ENCODE measurements at places on chromosomes 4 and X. TPM values are rescaled to one million over a fixed set of nuclear protein-coding genes. Genes with fewer than 3 reads are reported as not detected.

TRMT10A gene
- total RNA-seq = 6.1 TPM

CSAG2 gene
- not detected for total RNA-seq

SRPX2 gene
- 0.49 TPM for total RNA-seq

KLHL4 gene
- total RNA-seq = not detected

MYOZ2 gene
- not detected for total RNA-seq

EFHC2 gene
- 0.25 TPM for total RNA-seq

DNA sequence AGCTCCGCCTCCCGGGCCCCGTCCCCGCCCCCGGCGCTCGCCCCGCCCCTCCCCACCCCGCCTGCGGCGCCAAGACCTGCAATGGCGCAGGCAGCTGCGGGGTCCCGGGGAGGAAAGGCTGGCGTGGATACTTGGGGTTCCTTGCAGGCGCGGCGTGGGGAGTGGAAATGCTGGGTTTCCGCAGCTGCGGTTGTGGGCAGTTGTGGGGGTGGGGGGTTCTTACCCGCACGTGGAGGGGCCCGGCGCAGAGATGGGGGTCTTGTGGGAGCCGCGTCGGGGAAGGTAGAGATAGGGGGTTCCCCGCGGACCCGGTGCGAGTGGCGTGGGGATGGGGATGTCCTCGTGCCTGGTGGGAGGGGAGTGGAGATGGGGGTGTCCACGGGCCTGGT, 680 bp upstream of the ASMTL start:
- DNase-seq = peak; percentile 24

GRCh38 chr4:118746251-118746919, 61.2 kb downstream of the METTL14 start:
- DNase-seq = no peak

DNA sequence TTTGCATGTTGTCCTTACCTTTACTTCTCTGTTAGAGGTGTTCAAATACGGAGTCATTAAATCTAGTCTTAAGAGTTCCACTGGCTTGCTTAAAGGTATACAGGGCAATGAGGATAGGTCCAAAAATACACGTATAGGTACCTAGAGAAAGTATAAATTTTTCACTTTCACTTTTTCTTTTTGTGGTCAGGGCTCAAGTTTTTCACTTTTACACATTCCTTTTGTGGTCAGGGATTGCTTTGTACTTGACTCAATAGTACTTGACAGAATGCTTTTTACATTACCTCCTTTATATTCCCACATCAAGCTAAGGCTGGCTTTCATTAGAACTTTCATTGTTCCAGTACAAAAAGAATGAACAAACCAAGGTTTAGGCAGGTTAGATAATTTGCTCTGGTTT, 21.7 kb downstream of the TMEM184C start:
- DNase-seq = no peak

DNA sequence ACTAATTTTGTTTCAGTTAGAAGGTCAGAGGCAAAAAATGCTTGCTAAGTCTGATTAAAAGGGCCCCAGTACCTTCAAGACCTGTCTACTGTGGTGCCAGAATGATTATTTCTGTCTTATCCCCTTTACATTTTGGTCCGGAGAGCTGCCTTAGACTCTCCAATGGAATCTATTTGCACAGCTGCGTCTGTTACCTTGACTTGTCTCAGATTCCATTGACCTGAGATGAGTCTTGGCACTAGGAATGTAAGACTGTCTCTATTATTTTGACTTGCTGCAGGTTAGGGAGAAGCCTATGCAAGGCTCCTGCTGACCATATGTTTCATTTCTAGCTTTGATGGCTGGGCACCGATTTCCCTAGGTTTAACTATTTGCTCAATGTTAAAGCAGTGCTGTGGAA, 457.6 kb downstream of the KCTD8 start:
- DNase-seq = peak; percentile 10

- DNase-seq = peak; percentile 36
Observed at GRCh38 chr4:4334798-4335520, 44.9 kb downstream of the ZBTB49 start.

Measured in foreskin keratinocyte (primary cell).